ENCODE measurements at places on chromosomes 6 and 20.

DNA sequence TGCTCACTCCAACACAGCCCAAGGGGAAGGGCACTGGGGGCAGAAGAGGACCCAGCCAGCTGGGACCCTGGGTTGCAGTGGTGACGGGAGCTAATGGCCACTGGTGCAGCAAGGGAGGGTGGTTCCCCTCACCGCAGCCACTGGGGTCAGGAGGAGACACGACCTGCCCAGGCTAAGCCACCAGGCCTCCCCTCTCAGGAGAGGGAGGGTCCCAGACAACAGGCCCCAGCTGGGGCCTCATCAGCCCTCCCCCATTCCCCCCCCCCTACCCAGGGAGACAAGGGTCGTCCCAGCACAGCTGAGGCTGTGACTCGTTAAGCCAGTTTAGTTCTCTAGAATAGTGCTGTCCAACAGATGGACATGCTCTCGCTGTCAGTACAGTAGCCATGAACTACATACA is 17.3 kb upstream of the MATN4 start:
- DNase-seq = no peak

- DNase-seq = peak; percentile 71
Measured at GRCh38 chr6:116596815-116597214, 19.5 kb upstream of the RSPH4A start.

DNA sequence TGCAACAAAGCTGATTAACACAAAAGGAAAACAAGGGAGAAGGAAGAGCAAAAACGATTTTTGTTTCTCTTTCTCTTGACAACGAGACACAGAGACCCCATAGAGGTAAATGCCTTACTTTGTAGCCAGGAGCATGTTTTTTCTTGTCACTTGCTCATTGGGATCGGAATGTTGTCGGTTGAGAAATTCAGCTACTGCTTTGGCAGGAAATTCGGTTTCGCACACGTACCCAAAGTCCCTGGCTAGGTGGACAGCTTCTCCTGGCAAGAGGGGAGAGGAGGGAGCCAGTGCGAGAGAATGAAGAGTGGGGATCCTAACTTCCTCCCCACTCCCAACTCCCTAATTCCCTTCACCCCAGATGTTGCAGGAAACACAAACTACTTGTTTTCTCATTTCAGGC is 14.5 kb downstream of the TFAP2A start:
- DNase-seq = peak; percentile 51

GRCh38 chr20:61950641-61951071 is 115.0 kb downstream of the TAF4 start:
- no peak for DNase-seq

DNA sequence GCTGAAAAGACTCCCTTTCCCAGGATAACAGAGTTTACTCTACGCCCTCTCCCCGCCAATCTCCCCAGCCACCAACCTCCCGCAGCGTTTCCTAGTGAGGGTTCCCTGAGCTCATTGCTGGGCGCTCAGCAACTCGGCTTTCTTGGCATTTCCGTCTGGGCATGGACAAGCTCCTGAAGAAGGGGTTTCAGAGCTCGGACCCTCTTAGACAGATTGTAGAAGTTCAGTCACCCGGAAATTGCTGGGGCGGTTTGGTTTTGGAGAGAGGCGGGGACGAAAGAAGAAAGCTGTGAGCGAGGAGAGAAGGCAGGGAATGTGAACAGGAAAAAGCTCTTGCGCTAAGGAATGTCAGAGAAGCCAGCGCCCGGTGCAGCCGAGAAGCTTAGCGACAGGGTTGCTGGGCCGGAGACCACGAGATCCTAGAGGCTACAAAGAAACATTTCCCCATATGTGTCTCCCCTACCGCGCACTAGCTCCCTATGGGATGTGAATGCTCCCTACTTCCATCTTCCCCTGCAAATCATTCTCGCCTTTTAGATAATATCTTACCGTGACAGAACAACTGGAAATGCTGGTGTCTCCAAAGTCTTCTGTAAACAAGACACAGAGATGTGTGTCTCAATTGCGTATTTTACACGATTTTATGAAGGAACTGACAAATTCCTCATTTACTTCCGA is 15.8 kb downstream of the POM121L2 start:
- peak; percentile 89 for DNase-seq

DNA sequence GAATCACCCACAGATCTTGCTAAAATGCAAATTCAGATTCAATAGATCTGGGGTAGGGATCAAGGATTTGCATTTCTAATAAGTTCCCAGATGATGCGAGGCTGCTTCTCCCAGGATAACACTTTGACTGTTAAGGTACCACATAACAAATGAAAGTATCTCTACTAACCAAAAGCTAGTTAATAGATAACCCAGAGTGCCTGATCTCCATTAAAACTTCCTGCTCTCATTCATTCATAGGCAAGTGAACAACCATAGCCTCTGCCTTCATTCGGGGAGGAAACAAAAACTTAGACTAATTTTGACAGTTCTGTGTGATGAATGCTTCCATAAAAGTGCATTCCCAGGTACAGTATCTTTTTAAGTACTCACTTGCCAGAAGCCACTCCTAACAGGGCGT is 265.6 kb upstream of the BTBD3 start:
- no peak for DNase-seq

GRCh38 chr6:166251211-166251610 is 57.0 kb downstream of the PRR18 start:
- DNase-seq = no peak

DNA sequence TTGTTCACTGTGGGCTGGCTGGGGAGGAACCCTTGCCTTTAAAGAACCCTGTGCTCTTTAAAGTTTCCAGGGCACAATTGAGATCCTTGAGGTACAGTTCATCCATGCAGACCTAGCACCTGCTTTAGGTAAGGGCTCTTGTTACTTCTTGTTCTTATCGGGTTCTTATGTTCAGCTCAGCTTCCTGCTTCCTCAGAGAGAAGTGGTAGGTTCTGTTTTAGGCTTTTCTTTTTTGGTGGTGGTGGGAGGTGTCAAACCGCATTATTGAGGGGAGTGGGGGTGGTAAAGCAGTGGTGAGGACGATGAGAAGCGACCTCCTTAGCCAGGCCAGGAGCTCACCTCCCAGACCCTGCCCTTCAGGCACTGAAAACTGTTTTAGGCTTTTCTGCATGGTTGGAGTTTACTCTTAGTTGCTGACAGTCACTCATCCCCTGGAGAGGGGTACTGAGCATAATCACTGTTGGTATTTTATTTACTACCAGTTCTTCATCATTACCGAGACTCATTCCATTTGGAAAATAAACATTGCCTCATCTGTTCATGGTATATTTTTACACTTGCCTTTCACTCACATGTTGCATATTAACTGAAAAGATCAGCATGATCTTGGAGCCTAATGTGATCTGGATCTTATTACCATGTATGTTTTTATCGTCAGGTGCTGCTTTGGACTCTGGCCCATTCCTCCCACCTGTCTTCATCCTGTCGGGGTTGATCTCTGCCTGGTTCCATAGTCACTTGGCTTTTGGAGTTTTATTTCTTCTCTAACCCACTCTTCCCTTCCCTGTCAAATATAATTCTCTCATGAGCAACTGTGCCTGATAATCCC is 35.4 kb downstream of the SLC16A10 start:
- DNase-seq = no peak

DNA sequence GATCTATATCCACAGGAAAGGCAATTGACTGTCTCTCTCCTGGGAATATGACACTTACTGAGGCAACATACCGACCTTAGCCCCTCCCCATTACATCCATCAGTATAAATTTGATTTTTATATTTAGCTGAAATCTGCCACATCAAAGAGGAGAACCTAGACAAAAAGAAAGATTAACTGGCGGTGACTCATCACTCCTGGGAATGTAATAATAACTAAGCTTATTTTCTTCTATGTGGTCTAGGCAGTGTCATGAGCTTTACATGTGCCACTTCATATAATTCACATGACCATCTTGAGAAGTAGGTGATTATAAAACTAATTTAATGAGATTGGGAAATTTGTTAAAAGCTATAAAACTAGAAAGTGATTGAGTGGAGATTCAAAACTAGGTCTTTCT is 520.0 kb upstream of the HS3ST5 start:
- DNase-seq = no peak

GRCh38 chr6:113862112-113862511 is 5.0 kb downstream of the MARCKS start:
- DNase-seq = no peak

DNA sequence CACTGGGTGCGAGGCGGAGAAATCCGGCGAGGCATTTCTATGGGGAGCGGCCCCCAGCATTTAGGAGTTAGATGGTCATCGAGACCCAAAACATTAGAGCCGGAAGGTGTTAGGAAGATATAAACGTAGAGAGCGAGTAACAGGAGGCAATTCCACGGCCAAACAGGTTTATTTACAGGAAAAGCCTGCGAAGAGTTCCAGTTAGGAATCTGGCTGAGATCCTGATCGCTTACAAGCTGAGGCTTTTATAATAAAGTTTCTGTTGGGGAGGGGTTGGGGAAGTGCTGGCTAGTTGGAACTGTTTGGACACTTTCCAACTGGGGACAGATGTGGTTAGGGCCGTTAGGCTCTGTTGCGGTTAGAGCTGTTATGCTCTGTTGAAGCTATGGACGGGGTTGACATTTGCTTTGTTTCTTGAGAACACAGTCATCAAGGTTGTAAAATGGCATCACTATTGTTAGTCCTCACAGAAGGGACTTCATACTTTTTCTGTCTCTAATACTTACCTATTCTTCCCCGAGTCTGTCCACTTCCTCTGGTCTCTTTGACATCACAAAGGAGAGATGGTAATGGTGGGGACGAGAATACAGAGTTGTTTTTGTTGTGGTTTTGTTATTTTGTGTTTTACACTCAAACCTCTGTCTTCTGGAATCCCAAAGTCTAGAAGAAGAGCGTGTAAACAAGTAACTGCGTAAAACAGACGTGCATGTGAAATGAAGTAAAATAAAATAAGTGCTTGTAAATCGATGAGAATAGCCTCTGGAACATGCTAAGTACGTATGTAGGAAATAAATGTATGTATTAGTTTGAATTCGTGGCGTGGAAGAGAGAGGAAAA is 554 bp upstream of the ZSCAN31 start:
- no peak for DNase-seq

GRCh38 chr6:74642101-74642500 is 563.8 kb downstream of the COL12A1 start:
- DNase-seq = no peak

GRCh38 chr20:57555457-57556184 is 5.3 kb upstream of the PCK1 start:
- no peak for DNase-seq

DNA sequence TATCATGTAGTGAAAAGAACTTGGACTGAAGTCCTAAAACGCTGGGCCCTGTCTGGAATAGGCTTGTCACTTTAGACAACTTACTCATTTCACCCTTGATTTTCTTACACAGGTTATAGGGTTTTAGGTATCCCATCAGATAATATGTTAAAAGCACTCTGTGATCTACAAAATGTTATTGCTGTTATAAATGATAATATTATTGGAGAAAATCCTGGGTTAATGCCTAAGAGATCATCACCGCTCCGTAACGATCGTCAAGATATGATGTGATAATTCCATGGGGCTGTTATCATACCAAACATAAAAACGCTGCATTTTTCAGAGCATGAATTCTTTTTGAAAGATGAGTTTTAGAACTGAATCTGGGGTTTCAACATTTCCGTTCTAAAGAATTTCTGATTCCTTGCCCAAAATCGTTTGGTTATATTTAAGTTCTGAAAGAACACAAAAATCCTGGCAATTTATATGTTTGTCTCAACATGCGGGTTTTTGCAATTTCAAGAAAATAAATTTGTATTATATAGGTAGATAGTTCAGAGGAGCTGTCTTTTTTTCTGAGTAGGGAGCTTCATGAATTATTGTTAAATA is 154.8 kb downstream of the FOXC1 start:
- DNase-seq = no peak

- DNase-seq = no peak
Measured at GRCh38 chr6:10529231-10529801, 8.2 kb downstream of the GCNT2 start.

DNA sequence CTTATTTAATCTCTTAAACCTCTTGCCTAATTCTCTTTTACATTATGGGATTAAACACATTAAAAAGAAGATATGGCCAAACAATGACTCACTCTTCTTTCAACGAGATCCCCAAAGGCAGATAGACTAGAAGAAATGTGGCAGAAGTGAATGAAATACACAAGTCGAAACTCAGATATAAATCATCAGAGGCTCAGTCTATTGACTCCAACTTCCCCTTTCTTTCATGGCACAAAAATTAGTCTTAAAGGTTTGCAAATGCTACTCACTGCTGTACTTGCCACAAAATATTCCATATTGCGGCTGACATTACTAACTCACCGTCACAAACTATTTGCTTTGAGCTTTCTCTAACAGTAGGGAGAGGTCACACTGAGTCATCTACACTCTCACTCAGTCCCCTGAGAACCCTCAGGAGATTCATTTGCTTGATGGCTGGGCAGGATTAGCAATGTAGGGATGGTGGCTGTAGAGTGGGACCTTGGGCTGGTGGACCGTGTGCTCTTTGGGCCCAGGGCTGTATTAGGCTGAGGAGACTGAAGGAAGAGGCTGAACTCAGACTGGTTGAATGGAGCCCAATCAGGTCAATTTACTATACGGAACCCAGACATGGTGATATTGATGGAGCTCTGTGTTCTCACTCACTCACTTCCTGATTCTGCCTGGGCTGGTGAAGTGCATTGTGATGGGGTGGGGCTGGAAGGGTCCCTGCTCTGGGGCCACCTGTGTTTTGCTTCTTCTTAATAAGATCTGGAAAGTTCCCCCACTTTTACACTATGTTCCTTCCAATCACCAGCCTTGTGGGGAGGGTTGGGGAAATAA is 42.8 kb upstream of the UBR2 start:
- no peak for DNase-seq

- peak; percentile 30 for DNase-seq
Measured at GRCh38 chr20:63525971-63526370, 5.4 kb downstream of the PPDPF start.

- peak; percentile 82 for DNase-seq
Measured at GRCh38 chr6:32177183-32177787, 920 bp upstream of the RNF5 start.

DNA sequence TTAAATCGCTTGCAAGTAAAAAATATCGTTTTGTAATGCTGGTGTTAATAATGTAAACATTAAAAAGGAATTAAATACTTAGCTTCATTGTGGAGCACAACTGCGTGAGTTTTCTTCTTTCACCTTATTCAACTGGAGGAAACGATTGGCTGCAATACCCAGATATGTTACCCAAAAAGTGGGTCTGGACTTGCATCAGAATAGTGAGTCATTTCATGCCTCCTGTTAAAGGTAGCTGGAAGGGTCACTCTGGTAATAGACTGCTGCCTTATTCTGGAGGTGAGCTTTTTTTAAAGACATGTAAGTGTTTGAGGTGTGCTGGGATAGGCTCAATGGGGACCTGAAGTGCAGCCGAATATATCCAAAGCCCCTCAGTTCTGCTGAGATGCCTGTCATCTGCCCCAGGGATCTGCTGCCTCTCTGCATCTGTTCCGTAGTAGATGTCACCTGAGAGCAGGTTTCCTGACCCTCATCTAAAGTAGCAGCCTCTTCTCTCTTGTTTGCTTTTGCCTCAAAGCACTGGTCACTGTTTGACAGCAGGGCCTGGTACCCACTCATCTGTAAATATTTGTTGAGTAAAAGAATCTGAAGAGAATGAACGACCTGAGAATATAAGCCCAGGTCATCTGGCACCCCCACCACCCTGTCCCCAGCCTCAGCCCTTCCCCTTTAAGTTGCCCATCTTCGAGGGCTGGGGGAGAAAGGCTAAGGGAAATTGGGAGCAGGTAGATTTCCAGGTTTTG is 5.6 kb upstream of the UQCC2 start:
- DNase-seq = no peak

- DNase-seq = no peak
Measured at GRCh38 chr20:11231742-11232648, 558.2 kb upstream of the JAG1 start.

GRCh38 chr20:11051136-11051535 is 377.3 kb upstream of the JAG1 start:
- DNase-seq = no peak

GRCh38 chr6:96460052-96460700 is 61.4 kb upstream of the UFL1 start:
- DNase-seq = no peak
